Head of caudate nucleus (tissue), 42 donors: ENCODE measurements at places on chromosomes 6 and 20.

DNA sequence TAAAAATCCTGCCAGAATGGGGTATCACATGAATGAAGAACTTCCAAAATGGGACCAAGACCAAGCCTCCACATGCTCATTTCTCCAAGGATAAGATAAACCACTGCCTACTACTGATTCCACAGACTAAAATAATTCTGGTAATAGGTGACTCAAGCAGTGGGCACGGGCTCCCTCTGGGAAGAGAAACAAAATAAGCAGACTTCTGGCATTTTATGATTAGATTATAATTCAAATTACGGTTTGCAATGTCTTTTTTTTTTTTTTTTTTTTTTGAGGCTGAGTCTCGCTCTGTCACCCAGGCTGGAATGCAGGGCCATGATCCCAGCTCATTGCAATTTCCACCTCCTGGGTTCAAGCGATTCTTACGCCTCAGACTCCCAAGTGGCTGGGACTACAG lies 16.0 kb downstream of the UQCC1 start:
- no peak for DNase-seq

DNA sequence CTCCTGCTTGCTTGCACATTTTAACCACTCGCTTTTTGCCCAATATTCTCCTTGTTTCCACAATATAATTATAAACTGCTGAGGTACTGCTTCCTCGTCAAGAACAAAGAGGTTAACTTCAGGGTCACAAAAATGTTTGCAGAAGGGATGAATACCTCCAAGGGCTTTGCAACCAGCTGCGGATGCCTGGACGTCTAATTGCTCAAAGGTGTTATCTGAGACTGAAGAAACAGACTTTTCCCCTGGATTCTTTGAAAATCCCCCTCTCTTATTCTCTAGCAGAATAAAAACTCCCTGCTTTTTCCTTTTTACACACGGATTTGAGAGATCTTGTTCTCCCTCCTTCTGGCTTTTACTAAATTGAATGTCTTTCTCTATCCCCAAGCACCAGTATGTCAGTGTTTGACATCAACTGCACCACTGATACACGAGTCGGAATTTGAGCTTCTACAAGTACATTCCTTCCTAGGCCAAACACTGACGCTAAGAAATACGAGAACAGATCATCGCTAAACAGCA lies 336 bp upstream of the SMPDL3A start:
- DNase-seq = no peak

GRCh38 chr6:43097098-43097489 lies 21.0 kb downstream of the PTK7 start:
- no peak for DNase-seq

- DNase-seq = peak; percentile 22
These were observed 71.0 kb downstream of the SOX4 start for GRCh38 chr6:21664314-21665109.

GRCh38 chr6:108291091-108291490 lies 3.8 kb upstream of the AFG1L start:
- no peak for DNase-seq

DNA sequence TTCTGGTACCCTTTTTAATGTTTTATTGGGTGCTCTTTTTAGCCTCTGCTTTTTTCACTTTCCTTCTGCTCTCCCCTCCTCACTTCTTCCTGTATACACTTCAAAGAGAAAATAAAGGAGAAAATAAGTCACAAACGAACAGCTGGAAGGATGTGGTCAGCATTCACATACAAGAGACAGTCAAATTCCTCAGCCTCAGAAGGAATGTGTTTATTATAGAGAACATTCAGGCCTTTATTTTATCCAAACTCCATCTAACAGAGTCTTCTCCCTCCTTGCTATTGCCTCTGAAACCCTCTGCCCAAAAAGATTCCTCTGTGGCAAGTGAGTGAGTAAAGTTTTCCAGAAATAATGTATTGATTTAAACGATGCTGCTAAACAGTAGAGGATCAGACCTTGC lies 490.4 kb downstream of the FRK start:
- DNase-seq = no peak

DNA sequence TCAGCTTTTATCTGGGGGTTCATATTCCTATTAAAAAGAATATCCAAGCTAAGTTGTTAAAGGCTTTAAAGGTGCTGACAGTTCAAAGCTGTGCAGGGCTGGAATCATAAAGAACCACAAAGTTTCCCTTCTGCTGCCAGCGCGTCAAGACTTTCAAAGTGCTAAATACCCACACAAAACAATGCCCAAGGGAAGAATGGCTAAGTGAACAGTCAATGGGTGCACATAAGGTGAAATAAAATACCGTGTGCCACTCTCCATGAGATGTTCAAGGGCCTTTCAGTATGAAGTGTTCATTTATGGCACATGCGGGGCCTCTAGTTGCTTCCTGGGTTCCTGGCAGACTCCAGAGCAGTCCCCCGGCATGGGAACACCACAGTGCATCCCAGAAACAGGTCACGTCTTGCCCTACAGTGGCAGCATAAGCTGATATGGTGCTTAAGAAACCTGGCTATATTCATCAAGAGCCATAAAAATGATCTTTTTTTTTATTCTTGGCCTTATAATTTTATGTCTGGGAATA lies 14.1 kb downstream of the TXNDC5 start:
- no peak for DNase-seq

DNA sequence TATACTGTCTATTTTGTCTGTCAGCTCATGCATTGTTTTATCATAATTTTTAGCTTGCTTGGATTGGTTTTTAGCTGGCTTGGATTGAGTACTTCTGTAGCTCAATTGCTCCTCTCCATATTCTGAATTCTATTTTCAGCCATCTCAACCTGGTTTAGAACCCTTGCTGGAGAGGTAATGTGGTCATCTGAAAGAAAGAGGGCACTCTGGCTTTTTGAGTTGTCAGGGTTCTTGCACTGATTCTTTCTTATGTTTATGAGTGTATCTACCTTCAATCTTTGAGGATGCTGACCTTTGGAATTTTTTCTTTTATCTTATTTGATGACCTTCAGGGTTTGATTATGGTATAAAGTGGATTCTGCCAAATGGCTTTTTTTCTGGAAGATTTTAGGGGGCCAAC lies 632.7 kb upstream of the ID4 start:
- DNase-seq = no peak

GRCh38 chr6:28393912-28394662 lies 5.5 kb downstream of the ZSCAN12 start:
- DNase-seq = no peak

DNA sequence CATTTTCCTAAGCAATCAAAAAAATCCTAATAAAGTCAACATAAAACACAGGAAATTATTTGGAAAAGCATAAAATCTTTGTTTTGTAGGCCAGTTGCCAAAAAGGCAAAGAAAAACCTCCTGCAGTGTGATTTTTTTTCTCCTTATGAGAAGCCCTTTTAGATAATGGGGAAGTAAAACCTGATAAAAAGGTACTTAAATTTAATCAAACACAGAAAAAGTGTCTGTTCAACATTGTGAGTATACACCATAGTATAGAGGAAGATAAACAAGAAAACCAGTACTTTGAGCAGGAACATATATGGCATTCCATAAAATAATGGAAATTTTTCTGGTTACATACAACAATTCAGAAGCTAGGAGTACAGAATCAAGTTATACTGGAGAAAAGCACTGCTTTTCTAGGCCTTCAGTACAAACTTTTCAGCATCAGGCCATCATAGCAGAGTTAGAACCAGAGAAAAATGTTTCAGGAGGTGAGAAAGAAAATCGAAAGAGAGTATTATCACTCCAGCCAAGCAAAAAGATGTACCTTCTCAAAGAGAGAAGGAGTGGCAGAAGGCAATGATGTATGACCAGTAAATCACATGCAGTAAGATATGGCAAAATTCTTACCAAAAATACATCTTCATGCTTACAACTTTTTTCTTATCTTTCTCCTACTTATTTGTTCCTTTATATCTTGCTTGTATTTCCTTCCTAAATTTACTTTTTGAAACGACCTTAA lies 494.9 kb downstream of the KIF16B start:
- DNase-seq = no peak
